ENCODE measurements at places on chromosomes 1 and 21.
A peak's percentile ranks its signal among the peaks of the same experiment; 100 is the strongest.

- DNase-seq = no peak
These were observed 93.5 kb upstream of the CAMK1G start for GRCh38 chr1:209490013-209490412.

GRCh38 chr1:113269168-113269963 is 120.9 kb upstream of the MAGI3 start:
- no peak for DNase-seq

- no peak for DNase-seq
These were observed 24.1 kb upstream of the TTF2 start for GRCh38 chr1:117036018-117036461.

DNA sequence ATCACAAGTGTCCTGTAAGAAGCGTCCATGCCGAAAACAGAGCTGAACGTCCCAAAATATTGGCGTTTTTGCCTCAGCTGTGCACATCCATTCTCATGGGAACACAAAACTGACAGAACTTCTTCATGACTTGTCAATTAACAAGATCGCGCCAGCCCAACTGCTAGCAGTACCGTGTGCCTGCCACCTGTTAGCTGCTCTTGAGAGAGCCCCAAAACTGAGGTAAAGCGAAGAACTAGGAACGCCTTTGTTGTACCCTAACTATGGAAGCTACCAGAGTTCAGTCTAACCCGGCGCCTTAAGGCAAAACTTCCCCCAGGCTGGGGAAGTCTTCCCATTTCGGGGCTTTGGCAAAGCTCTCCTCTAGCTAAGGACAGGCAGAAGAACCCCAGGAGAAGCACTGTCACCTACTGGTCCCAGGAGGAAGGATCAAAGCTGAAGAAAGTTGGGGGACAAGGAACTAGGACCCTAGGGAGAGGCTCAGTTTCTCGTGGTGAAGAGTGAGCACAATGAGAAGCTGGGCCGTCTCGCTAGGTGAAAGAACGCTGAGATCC is 719 bp downstream of the EYA3 start:
- peak; percentile 23 for DNase-seq

- no peak for DNase-seq
These were observed 262.3 kb upstream of the SNX7 start for GRCh38 chr1:98399218-98399617.

- no peak for DNase-seq
These were observed 20.7 kb upstream of the ZC3H12A start for GRCh38 chr1:37453647-37454046.

DNA sequence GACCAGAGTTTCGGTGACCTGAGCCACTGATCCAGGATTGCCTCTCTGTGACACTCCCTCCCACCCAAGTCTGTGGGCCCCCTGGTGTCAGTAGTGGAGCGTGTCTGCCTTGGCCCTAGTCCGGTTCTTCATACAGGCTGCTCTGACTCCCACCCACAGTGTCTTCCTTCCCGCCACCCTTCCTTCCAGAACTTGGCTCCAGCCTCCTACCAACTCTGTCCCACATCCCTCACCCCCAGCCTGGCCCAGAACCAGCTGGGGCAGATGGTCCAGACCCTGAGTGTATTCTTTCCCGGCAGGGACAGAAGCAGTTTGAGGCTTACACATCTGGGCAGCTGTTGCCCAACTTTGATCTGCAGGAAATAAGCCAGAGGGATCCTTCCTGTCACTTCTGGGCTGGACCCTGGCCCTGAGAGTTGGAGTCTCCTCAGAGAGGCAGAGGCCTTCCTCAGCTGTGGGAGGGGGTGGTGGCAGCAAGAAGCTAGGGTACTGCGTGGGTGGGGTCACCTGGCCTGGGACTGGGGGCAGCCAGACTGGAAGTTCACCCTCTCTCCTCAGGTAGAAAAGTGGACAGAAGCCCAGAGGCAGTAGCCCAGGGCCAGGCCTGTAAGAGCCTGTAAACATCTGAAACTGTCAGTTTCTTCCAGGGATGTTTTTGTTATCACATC is 43.1 kb upstream of the EPS8L3 start:
- no peak for DNase-seq

DNA sequence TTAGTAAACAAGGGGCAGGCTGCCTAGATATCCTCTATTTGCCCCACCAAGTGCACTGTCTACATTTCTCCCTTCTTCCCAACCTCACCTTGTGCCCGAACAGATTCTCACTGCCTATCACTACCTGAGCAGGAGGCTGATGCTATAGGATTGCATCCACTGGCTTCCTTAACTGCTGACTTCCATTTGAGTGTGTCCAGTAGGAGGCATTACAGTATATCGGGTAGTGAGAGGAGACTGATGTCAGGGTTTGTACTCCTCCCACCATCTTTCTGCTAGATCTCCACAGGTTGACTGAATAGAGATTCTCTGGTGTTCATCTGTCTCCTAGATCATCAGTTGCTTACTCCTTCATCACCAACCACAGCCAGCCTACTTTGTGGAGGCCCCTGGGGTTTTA is 796.3 kb downstream of the LRRIQ3 start:
- no peak for DNase-seq

- DNase-seq = no peak
These were observed 104.7 kb upstream of the KIAA0040 start for GRCh38 chr1:175297291-175297690.

DNA sequence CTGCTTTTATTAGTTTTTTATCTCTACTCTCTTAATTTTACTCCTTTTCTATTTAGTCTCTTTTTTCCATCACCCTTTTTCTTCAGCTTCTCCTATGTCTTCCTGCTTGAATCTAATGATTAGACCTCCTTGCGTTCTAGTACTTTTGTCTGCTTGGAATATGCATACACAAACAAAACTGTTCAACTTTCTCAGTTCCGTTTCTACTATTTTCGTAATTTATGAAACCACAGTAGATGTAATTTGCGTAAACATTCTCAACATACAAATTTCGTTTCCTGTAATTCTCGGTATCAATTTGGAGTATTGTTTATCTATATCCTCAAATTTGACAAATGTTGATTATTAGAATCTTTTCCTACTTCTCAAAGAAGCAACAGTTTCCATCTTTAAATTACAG is 772.5 kb downstream of the USP25 start:
- DNase-seq = no peak

GRCh38 chr1:164604541-164604940 is 45.6 kb downstream of the PBX1 start:
- DNase-seq = no peak

GRCh38 chr1:235424092-235424491 is 56.9 kb downstream of the TBCE start:
- DNase-seq = no peak

- peak; percentile 27 for DNase-seq
These were observed 11.5 kb upstream of the HCRTR1 start for GRCh38 chr1:31605908-31606427.

GRCh38 chr21:46295996-46296752 is 10.0 kb downstream of the YBEY start:
- peak; percentile 57 for DNase-seq

DNA sequence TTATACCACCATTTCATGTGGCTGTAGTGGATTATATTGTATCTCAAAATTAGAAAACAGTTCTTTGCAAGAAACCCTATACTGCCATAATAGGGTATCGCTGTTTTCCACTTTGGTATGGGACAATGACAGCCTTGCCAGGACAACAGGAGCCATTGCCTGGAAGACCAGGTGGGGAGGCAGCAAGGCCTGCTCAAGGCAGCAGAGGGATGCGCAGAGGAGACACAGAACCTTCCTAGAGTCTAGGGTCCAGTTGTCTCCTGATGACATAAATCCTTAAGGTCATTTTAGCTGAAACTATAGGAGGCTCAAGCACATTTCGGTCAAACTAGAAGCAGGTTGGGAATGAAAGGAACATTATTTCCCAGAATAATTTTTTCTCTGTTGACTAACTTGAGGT is 27.6 kb downstream of the IFNGR2 start:
- no peak for DNase-seq

DNA sequence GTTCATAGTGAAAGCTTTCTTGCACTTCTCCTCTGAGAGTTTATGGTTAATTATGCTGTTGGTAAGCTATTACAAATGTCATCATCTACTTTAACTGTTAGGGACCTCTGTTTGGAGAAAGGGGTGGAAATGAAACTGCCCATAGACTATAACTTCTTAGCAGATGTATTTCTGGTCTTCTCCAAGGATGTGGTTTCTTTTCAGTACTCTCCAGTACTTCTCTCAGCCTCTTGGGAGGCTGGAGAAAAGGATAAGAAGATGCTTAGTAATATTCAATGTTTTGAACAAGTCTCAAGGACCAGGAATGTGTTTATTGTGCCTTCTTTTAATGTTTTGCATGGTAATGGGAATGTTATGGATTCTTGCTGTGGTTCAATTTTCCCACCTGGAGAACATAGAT is 60.4 kb downstream of the LAMC2 start:
- no peak for DNase-seq
